ENCODE measurements at places on chromosomes 5 and 9.

DNA sequence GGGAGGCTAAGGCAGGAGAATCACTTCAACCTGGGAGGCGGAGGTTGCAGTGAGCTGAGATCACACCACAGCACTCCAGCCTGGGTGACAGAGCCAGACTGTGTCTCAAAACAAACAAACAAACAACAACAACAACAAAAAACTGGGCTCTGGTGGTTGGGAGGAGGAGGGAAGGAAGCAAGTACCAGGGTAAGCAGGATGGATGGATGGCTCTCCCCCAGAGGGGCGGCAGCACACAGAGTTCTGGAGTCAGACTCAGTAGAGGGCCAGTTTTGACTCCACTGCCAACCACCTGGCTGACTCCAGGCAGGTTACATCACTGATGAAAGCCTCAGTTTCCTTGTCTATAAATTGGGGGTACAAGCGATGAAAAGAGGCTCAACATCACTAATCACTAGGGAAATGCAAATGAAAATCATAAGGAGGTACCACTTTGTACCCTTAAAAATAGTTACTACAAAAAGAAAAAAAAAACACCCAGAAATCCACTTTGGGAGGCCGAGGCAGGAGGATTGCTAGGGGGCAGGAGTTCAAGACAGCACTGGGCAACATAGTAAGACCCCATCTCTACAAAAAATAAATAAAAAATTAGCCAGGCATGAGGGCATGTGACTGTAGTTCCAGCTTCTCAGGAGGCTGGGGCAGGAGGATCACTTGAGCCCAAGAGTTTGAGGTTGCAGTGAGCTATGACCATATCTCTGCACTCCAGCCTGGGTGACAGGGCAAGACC, 3.2 kb downstream of the SLC22A4 start:
- DNase-seq: no peak

DNA sequence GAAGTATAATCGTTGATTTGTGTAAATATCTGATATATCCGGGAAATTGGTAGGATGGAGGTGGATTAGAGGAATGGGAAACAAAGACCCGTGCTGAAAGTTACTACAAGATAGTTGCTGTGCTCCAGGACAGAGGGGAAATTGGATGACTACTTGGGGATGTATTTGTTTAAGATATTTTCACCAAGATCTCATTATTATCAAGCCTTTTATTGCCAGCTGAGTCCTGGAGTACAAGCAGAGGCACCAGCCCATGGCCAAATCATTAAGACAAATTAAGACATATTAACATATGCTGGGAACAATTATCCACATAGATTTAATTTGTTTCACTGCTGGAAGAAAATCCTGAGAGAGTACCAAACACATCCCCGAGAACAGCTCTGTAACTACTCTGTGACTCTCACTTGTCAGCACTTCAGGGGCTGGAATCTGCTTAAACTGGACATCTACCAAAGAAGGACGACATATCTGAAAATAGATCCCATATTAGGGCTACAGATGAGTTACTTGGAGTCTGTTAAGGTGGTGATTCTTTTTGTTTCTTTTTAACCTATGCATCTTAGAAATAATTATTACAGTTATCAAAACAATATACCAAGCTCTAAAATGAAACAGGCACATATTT, 68.2 kb downstream of the SLC1A1 start:
- DNase-seq: no peak

GRCh38 chr9:112084334-112084733, 90.8 kb downstream of the SUSD1 start:
- DNase-seq: peak; percentile 21

DNA sequence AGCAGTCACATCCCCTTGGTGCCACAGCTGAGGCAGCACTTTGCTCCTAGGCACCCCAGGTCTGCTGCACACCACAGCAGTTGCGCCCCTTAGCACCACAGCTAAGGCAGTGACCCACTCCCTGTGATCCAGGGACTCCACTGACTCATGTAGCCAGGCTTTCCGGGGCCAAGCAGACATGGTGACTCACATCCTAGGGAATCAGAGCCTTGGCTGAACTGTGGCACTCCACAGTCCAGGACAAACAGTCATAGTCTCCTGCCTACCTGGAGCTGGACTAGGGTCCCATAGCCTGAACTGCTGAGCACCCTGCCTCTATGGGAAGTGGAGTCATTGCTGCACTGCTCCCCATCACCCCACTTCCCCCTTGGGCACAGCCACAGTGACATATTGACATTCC, 338.7 kb downstream of the NPR3 start:
- DNase-seq: no peak

GRCh38 chr9:90975781-90976538, 174.3 kb downstream of the SYK start:
- DNase-seq: no peak
